ENCODE measurements at places on chromosomes 2 and 18.

DNA sequence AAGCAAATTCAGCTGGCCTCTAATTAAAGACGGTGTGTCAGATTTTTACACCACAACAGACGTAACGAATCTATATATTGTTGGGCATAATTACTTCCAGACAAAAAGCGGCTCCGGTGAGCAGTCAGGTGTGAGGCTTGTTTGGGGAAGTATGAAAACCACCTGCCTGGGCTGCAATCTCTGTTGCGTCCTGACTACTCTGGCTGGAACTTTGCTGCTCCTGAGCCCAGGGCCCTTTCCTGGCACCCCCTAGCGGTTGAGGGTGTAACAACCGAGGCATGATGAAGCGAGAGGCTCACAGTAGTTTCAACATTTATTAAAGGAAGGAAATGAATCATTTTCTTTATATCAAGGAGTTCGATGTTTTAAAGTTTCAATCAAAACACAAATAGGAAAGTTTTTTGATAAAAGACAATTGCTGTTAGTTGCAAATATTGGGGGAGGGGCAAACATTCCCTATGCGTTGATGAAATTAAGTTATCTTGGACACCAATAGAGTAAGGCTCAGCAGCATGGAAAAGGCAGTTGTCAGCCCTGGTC is 10.6 kb upstream of the ITGB6 start:
- DNase-seq = no peak

GRCh38 chr2:126855606-126856005 is 43.1 kb upstream of the TEX51 start:
- DNase-seq = no peak

GRCh38 chr2:236107536-236107935 is 60.6 kb downstream of the GBX2 start:
- DNase-seq = no peak

GRCh38 chr2:121469356-121469755 is 61.3 kb upstream of the RNU4ATAC start:
- DNase-seq = no peak

DNA sequence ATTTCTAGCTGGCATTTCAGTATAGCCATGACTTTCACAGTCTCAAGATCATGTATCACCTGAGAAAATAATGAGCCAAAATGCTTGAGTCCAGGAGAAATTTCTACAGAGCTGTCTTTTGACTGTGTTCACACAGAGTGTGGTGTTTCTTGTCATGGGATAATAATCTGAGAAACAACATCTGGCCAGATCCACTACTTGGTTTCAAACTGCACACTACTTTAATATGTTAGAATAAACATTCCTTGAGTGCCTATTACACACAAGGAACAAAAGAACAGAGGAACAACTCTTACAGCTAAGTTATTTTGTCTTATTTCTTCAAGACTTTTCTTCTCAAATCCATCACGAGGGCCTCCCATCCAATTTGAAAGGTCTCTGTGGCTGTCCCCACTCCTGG is 108.3 kb downstream of the SS18 start:
- DNase-seq = no peak

GRCh38 chr2:114534116-114535084 is 92.0 kb downstream of the DPP10 start:
- DNase-seq = no peak

DNA sequence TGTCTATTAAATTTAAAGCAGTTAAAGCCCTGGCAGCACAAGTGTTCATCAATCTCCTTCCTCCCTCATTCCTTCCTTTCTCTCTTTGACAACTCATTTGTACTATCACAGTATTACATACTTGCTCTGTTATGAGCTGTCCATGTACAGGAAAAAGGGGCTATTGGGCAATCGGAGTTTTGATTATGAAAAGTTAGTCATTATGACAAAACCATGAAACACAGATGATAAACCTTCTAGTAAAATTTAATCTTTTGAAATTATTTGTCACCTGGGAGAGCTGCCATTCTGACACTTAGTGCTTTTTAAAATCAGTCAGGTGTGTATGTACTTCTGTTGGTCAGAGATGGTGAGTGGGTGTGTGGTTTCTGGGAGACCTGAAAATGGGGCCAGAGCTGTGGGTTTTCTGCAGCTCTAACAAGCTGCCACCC is 39.4 kb downstream of the MAP4K4 start:
- no peak for DNase-seq

DNA sequence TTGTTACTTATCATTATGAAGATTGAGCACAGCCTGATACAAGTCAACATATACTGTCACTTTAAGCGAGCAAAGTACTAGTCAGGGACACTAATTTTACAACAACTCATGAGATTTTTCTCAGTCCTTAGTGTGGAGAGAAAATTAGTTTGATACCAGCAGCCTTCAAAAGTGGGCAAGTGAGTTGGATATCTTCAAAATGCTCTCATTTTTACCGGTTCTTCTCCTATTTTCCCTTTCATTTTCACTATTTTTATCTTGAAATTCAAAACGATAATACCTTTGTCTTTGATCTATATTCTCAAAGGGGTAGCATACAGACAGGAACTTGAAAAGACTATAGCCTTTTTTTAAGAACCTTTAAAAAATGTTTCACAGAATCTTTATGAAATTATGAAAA is 52.0 kb upstream of the UBXN4 start:
- DNase-seq = no peak

DNA sequence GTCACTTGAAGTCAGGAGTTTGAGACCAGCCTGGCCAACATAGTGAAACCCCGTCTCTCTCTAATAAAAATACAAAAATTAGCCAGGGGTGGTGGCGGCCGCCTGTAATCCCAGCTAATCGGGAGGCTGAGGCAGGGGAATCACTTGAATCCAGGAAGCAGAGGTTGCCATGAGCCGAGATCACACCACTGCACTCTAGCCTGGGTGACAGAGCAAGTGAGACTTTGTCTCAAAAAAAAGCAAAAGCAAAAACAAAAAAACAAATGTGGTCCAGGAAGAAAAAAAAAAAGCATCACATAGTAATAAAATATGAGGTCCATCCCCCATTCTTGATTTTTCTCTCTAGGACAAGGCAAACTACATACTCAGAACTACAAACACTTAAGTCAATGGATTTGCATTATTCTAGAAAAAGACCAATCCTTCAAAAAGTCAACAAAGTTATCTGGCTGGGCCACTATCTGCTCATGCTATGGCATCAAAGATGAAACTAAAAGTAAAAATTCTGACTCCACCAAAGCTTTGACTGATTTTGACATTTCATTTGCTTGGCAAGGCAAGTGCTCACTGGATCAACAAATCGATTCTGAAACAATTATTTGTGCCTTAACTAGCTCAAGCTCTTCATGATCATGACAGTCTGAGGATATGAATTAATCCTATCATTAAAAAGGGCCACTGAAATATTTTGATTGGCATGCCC is 28.4 kb downstream of the MEX3C start:
- no peak for DNase-seq

DNA sequence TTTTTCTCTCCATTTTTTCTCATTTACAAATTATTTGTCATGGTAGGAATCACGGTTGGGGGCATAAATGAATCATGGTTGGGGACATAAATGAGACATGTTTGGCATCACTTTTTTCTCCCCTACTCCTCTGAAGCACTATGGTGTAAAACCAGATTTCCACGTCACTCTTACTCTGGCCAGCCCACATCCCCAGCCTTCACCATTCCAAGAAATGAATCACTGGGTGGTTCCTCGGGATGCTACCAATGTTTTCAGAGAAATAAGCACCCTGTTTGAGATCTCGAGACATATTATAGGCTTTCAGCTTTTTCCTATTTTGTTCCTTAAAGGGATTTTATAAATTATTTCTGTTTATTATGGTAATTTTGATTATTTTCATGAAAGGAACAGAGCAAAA is 155.0 kb upstream of the SLC8A1 start:
- no peak for DNase-seq

DNA sequence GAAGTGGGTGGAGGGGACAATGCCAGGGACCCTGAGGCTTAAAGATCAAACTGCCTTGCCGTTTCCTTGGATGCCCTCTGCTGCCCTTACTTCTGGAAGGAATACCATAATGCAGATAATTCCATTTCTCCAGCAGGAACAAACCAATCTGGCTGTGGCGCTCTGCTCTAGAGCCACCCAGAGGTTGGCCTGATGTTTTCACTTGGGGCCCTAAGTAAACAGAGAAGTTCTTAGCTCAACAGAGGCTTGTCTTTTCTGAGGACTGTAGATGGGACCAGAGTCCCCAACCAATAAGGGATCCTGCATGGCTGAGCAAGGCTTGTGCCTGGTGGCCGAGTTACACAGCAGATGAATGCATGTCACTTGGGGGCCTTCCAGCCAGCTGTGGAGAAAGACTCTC is 230.2 kb downstream of the ZBTB7C start:
- DNase-seq = no peak

GRCh38 chr18:4107049-4107467 is 348.0 kb downstream of the DLGAP1 start:
- DNase-seq = no peak

- no peak for DNase-seq
Observed at GRCh38 chr2:164109006-164109405, 373.2 kb upstream of the FIGN start.

- DNase-seq = peak; percentile 84
Observed at GRCh38 chr2:207617011-207617671, 8.1 kb downstream of the METTL21A start.

GRCh38 chr2:238859636-238860347 is 11.9 kb downstream of the TWIST2 start:
- no peak for DNase-seq

GRCh38 chr2:26463244-26464192 is 14.4 kb downstream of the OTOF start:
- DNase-seq = no peak

DNA sequence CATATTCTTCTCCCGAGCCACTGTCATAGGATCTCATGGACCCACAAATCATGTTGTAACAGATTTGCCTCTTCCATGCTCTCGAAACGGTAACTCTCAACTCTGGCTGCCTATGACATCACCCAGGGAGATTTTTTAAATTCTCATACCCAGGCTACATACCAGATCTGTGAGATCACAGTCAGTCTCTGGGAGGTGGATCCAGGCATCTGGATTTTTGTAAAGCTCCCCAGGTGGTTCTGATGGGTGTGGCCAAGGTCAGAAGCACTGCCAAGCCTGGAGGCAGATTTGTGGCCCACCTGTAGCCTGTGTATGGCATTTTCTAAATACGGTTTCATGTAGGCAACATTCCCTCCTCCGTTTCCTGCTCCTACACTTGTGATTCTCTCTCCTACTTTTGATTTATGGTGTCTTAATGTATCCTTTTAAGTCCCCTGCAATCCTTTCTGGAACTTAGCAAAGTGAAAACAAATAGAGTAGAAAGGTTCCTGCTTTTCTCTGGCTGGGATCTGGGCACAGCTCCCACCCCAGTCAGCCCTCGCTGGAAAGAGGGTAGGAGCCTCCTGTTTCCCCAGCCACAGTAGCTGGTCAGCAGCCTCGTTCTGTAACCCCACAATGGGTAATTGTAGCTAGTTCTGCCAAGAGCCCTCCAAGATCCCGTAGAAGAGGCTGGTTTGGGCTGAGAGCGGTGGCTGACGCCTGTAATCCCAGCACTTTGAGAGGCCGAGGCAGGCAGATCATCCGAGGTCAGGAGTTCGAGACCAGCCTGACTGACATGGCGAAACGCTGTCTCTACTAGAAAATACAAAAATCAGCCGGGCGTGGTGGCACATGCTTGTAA is 96.2 kb downstream of the KLHL29 start:
- DNase-seq = no peak

GRCh38 chr18:35577045-35577848 is 4.3 kb upstream of the GALNT1 start:
- DNase-seq = no peak

DNA sequence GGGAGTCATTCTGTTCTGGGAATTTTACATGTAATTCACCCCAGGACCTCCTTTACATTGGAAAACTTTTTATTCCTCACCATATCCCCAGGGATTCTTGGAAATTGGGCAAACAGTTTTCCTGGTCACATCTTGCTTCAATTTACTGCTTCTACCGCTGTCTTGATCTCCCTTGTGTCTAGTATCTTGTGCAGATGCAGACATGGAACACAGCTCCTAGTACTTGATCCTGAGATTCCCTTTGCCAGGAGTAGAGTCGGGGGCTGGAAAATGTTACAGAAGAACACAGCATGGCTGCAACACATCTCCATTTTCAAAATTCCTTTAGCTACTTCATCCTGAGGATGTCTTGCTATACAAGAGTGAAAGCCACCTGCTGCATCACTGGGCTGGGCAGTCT is 472.8 kb downstream of the PLCL1 start:
- DNase-seq = no peak

DNA sequence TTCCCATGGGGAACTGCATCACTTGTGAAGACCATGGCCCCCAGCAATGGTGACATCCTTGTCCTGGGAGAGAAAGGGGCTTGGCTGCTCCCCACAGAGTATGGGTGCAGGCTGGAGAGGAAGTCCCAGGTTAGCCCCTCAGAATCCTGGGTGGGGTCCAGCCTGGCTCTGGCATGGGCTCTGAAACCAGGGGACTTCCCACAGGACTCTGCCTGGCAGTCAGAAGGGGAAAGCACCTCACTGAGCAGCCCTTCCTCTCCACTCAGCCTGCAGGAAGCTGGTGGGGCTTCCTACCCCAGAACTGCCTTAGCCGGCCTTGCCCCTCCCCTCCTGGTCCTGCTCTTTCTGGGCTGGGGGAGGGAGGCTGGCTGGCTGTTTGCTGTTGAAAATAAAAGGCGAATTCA is 3.7 kb downstream of the NEURL3 start:
- DNase-seq = no peak

GRCh38 chr2:233079953-233080835 is 20.1 kb downstream of the INPP5D start:
- no peak for DNase-seq

- no peak for DNase-seq
Observed at GRCh38 chr2:191895195-191895594, 48.3 kb upstream of the CAVIN2 start.

DNA sequence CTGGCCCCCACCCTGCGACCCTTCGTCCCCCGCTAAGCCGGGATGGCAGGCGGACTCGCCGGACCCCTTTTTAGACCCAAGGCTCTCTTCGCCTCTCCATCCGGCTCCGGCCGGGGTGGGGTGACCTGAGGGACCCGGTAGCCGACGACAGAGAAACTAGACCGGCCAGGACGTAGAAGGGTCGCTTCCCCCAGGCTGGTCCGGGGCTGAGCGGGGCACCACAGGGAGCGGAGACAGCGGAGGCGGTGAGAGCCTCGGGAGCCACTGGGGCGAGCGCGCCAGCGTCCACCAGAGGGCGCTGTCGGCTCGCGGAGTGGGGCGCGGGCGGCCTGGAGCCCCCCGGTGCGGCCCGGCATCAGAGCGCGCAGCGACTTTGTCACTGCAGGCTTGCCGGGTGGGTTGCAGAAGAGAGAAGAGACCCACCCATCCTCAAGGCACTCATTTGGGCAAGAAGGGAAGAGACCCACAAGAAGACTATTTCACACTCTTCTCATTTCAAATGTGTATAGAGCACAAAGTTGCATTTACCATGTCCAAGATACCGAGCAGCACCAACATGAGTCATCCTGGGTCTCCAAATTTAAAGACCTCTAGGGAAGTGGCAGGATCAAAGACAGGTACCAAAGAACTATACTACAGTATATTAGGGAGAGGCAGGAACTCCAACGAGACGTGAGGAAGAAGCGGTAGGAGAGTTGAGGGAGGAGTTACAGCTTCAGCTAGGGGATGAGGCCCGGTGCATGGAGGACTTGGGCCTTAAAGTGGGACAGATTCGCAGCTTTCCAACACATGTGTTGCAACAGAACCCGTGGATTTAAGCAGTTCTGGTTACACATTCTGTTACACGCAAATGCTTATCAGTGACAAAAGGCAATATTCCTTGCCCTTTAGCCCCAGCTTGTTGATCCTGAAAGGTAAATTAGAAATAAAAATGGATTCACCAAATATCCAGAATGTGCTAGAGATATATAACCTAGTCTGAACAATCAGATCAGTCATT is 7.6 kb upstream of the PRKCE start:
- no peak for DNase-seq

- no peak for DNase-seq
Observed at GRCh38 chr18:74230922-74231714, 60.6 kb downstream of the CYB5A start.

- no peak for DNase-seq
Observed at GRCh38 chr18:58829263-58829662, 35.4 kb upstream of the ZNF532 start.
